Stimulated activated CD4-positive, alpha-beta T cell treated with anti-CD3 and anti-CD28 coated beads, Interleukin-12 subunit alpha, Interleukin-12 subunit beta, amount 100 ng/mL, for 24 hours (primary cell): ENCODE measurements at places on chromosomes 4 and X.
A peak's percentile ranks its signal among the peaks of the same experiment; 100 is the strongest.

GRCh38 chr4:89889289-89889688, 5.4 kb upstream of the MMRN1 start:
- no peak for DNase-seq

DNA sequence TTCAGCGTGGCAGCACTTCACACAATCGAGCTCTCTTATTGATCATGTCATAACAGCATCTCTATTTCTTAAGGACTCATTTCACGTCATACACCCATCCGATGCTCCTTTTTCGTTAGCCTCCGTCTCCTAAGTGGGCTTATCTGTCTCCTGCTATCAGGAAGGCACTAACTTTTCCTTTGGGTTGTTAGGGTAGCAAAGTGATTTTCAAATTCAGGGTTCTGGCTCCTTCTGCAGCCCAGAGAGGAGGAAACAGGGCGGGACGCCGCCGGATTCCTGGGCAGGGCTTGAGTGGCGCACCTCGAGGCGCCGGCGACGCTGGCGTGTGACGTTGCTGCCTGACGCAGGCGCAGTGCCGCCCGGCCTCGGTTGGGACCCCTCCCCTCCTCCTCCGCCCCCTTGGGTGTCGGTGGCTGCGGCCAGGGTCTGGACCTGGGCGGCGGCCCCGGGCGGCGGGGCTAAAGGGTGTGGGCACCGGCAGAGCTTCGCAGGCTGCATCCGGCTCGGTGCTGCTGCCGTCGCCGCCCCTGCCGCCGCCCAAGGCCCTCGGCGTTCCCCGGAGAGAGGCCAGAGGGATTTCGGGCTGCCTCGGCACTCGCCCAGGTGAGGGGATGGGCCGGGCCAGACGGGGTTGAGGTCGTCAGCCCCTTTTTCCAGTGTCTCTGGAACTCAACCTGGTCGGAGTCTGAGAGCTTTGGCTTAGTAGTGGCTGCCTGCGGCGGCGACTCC, at the start of gene BLTP1:
Gene BLTP1, plus strand, starts transcription at position 350 of the 729 bp plus-strand sequence. CDS start 18,317 bp downstream, outside the sequence.
- DNase-seq, result peak; percentile 83

DNA sequence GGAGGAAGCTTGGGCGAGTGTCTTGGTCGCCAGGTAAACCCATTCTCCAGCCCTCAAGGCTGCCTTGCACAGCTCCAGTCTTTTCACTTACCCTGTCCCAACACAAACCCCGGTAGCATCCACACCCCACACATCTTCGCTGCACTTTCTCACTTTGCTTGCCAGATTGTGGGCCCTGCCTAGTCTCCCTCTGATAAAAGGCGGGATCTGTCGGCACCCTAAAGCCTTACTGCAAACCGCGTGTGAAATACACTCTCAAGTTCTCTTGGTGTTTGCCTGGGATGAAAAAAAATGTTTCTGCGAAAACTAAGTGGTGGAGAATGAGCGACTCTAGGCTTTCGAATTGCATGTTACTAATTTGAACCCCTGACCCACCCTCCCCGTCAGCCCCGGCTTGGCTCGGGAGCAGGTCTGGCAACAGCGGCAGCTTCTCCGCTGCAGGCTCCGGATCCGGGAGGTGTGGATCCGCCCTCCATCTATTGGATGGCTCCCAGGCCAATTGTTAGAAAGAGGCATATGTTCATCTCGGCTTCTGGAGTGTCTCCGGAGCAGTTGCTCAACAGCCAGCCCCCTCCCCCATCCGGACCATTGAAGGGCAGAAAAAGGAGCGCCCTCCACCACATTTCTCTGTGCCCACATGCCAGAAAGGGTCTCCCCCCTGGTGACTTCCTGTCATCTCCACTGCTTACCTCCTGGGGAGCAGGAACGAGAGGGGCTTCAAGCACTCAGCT, 3.0 kb upstream of the CITED1 start:
- no peak for DNase-seq

DNA sequence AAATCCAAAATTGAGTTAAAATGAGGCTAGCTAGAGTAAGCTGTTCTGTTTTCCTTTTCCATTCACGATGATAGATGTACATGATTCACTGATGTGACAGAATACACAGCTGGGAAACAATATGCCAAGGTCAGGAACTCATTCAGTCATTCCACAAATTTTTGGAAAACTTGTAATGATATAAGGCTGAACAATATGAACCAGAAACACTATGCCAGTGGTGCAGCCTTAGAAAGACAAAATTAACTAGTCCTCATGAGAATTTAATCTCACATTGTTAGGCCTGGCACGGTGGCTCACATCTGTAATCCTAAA, 50.0 kb upstream of the NDST3 start:
- no peak for DNase-seq

DNA sequence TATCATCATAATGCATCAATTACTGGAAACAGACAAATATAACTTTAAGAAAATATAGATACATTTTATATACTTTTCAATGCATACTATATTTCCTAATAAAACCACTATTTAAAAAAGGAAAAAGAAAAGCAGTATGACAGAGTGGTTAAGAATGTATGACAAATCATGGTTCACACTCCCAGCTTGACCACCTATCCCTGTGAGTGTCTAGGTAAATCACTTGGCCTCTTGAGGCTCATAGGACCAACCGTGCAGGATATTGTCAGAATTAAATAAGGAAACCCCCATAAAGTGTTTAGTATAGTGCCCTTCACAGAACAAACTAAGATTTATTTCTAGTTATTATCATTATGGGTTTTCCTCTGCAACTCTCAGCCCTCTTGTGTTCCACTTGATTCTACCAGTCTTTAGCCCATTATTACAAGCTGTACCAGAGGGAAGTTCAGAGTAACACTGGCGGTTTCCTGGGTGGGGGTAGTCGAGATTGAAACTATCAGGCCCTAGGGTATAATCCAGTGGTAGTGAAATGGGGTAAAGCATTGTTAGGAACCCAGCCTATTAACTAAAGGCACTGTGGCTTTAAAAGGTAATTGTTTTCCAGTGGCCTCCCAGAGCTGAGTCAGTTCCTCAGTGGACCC, 55.5 kb upstream of the PAK3 start:
- DNase-seq, result no peak

DNA sequence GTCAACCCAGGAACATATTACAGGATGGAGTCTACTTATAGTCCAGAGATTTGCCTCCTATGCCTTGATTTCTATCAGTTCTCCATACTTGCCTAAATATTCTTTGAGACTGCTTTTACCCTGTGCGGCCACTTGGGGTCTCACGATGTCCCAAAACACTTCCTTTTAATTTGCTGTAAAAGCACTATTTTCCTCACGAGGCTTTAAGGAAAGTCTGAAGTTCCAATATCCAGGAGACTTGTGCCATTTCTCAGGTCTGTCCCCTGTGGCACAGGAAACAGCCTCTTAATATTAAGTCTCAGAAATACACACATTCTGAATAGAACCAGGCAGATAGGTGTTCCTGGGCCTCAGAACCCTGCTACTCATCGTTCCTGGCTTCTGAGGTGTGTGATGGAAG, 142.9 kb downstream of the TMEM164 start:
- no peak for DNase-seq

- no peak for DNase-seq
Measured at GRCh38 chr4:167930166-167930565, 162.2 kb upstream of the ANXA10 start.

- DNase-seq, result no peak
Measured at GRCh38 chrX:54994668-54995351, 822 bp upstream of the PFKFB1 start.

DNA sequence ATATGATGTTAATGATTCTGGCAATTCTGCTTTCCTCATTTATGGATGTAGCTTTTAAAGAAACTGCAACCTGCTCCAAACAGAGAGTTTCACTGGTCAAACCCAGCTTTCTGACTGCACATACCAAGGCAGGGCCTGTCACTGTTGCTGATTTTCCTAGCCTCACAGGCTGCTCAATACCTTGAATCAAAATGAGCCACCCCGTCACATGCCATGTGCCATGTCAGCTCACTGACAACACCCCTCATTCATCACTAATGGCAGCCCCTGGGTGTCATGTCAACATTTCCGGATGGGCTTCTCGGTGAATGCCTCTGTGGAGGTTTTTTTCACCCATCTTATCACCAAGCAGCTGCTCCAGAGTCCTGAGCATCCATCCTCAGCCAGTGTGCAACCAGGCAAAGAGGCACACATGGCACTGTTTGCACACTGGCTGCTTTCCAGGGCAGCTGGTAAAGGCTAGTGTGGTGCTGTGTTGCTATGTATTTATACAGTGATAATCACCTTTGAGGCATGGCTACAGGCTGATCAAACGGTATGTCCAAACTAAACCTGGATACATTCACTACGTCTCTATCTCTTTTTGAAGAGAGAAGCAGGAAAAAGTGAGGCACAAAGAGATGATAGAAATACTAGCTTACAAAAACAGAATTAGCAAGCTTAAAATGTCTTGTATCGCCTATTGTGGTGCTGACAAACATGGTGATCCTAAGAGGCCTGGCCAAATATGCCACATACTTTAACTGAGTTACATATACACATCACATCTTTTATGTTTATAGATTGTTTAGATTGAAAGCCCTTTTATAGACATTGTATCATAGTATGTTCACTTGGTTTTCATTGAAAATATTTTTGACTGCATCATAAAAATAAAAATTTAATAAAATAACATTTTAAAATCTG, 94.6 kb upstream of the INPP4B start:
- no peak for DNase-seq

DNA sequence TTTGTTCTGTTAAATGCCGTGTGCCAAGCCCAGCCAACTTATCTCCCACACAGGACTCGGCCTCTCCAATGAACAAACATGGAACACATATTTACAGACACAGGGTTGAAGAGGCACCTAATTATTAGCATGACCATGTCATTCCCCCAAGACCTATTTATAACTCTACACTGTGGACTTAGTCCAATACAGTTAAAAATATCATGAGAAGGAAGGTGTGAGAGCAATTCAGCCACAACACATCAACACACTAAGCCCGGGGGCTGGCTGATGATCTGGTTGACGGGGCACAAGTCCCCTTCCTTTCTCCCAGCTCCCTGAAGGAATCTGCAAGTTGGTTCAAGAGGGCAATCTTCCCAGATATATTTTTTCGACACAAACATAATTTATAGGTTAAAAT, 28.1 kb downstream of the MANBA start:
- no peak for DNase-seq

- DNase-seq, result no peak
Measured at GRCh38 chrX:100647095-100647494, 3.1 kb downstream of the SRPX2 start.

DNA sequence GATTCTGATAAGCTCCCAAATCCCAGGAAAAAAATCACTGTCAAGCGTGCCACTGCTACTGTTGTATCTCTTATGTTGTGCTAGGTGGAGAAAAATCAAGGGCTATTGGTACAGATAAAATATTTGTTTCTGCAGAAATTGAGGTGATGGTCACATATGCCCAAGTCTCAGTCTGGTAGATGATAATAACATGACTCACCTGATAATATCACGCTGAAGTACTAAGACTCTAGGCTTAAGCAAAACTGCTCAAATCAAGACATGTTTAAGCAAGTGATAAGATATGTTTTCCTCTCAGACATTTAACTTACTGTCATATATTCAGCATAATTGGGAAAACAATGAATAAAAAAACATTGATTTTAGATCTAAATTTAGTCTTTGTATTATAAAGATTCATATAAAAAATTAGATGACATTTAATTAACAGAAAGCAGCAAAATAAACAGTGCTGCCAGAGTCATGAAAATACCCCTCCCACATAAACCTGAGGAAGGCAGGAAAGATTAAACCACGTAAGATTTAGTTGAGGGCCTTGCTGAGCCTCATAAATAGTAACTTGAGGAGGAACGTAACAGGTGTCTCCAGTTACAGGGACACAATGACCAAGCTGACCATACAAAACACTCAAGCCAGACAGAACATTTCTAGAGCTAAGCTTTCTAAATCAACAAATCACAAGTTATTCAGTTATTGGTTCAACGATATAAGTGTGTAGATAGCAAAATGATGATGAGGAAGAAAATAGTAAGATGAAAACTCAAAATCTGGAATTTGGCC, 143.5 kb downstream of the CHM start:
- no peak for DNase-seq

GRCh38 chr4:121392426-121393086, 11.7 kb upstream of the QRFPR start:
- no peak for DNase-seq

GRCh38 chrX:141733371-141733770, 34.8 kb upstream of the SPANXD start:
- no peak for DNase-seq

DNA sequence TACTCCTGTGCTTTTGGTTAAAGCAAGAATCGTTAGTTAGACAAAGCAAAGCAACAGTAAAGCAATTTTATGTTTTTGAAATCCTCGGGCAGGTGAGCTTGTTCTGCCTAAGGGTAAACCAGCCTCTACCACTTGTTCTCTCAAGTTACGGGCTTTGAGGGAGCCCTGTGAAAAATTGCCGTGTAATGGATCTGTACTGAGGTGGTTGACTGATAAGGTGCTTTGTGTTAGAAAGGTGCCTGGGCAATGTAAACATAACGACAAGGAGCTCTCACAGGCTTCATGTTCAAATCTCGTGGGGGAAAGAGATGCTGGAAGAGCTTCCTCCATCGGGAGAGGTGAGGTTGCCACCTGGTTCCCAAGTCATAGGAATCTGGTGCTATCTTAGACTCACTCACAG, 111.8 kb downstream of the TRAPPC11 start:
- DNase-seq, result no peak

- no peak for DNase-seq
Measured at GRCh38 chrX:72121383-72121782, 10.3 kb downstream of the RTL5 start.

- DNase-seq, result no peak
Measured at GRCh38 chrX:72621163-72621562, 48.5 kb upstream of the HDAC8 start.

GRCh38 chr4:109053257-109053656, 249.2 kb downstream of the COL25A1 start:
- no peak for DNase-seq

DNA sequence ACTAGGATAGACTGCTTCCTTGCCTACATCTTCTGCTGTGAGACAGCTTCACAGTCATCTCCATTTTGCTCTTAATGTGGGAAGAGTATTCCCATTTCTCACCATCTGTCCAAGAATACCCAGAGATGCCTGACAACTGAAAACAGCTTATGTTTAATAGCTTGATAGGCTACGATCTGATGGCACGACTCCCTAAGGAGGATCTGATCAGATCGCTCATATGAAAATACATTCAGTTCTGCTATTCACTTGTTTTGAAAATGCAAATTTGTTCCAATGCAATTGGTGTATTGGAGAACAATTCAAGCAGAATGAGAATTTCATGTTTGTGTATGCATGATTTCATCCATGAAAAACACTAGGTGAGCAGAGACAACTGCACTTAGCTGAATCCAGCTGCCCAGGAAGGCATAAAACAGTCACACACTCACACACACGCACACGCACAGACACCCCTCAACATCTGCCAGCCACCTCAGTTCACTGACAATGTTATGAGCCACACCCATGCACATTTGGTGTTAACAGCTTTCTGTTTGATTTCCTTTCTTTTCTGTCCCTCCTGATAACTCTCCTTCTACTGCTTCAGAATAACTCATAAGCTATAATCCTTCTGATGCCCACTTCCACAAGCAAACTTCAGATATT, 29.6 kb downstream of the TRIML1 start:
- no peak for DNase-seq

GRCh38 chr4:136731025-136731424, 801.3 kb downstream of the PCDH18 start:
- no peak for DNase-seq

GRCh38 chr4:70914631-70915030, 12.5 kb downstream of the MOB1B start:
- DNase-seq, result no peak
